ENCODE measurements at places on chromosomes 5 and 9.

DNA sequence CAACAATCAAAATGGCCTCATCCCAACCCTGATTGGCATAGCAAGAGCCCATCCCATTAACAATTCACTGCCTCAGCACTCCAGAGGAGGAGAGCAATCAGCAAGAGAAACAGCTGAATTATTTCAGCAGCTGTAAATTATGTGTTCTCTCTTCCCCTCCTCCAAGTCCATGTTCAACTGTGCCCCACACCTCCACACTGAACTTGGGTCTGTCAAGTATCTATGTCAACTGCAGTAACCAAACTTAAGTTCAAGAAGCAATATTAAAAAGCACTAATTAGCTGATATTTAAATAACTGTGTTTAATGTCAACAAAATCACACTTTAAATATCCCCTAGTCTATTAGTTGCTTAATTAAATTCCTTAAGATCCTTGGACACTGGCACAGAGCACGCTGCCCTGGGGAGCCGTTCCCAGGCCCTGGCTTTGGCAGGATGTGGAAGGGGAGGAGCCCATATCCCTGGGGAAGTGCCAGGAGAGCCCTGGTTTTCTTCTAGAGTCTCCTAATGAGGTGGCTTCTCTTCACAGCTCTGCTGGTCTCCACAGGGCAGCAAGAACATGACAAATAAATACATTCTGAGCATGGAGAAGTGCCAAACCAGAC lies 50.6 kb downstream of the SIL1 start:
- no peak for DNase-seq

DNA sequence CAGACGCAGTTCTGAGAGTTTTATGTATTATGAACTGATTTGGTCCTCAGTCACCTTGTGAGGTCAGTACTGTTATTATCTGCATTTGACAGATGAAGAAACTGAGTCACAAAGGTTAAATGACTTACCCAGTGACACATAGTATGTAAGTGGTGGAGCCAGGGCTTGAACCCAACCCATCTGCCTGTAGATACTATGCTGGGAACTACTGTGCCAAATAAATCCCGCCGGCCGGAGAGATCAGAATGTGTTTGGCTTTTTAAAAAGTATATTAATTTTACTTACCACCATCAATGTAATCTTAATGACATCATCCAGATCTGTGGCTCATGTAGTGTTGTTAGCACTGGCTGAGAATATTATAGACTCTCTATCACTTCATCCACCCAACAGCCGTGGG lies 80.8 kb downstream of the ZNF618 start:
- no peak for DNase-seq

DNA sequence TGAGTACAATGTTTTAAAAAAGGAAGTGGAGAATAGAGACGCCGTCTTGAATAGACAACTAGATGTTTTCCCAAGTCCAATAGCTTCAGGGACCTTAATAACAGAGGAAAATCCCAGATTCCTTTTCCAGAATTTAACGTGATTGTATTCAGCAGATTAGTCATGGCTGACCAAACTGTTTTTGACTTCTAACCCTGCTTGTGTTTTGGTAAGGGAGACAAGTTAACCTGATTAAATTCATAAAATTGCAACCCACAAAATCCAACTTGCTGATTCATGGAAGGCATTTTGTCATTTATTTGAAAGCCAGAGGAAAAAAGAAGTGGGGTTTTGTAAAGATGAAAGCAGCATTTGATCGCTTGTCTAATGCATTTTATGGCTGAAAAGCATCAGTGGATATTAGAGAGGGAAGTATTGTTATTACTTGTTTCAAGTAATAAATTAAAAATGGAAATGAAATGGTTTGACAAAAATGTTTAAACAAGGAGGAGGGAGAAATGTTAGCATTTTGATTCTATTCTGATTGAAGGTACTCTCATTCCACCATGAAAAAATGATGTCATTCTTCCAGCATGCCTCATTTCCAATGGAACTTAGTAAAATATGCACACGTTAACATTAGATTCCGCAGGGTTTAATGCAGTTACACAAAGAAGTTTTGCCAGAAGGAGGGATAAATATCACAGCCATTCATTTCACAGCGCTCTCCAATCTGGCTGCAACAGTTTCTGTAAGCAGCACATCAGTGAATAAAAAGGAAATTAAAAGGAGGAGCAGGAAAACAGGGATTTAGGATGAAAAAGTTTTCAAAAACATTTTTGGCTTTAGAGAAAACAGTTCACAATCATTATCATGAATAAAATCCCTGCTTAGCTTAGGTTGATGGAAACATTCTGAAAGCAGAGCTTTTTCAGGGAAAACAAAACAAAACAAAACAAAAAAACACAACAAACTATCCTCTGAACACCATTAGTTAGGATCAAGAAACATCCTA lies 314.7 kb downstream of the PRR16 start:
- no peak for DNase-seq

GRCh38 chr5:103207653-103208052 lies 50.9 kb upstream of the MACIR start:
- DNase-seq = no peak

DNA sequence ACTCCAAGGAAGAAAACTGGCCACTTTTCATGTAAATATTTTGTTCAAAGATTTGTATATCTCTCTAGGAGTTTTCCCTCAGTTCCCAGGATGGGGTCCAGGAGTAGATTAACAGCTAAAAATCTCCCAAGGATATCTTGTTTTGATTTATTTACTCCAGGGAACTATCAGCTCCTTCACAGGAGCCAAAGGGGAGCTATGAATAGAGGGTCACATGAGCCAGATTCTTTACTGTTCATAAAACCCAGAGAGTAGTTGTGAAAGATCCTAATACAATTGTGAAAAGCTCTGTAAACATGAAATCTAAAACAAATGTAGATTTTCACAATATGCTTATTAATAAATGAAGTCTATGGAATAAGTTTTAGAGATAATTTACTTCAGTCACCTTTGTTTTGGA lies 16.9 kb downstream of the DIMT1 start:
- DNase-seq = no peak

DNA sequence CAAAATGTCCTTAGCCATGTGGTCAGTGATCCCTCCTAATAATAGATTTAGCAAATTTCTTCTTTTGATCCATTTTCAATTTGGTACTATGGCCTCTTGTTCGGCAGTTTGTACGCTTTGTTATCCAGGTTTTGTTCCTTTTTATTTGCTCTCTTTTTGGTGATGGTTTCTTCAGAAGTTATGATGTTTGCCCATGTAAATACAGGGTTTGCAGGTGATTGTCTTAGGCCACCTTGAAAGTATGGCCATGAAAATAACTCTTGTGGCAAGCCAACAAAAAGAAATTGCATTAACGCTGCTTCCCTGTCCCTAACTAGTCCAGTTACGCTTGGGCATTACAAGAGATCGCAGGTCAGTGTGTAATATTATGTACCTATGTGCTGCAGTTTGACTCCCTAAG lies 8.6 kb downstream of the GPR151 start:
- DNase-seq = no peak

DNA sequence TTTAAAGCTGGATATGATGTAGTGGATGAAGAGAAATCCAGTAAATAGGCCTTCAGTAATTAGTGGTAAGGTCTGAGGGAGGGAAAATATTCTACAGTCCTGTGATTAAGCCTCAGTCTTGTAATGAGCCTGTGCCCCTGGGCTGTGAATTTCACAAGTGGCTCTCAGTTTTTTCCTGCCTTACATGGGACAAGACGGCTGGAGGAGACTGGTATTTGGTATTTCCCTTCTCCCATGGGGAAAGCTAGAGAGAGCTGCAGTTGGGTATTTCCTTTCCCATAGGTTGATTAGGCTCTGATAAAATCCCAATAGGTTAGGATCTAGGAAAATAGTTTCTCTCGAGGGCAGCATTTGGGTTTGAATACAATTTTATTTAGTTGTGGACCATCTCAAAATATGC lies 62.2 kb upstream of the GNA14 start:
- no peak for DNase-seq

DNA sequence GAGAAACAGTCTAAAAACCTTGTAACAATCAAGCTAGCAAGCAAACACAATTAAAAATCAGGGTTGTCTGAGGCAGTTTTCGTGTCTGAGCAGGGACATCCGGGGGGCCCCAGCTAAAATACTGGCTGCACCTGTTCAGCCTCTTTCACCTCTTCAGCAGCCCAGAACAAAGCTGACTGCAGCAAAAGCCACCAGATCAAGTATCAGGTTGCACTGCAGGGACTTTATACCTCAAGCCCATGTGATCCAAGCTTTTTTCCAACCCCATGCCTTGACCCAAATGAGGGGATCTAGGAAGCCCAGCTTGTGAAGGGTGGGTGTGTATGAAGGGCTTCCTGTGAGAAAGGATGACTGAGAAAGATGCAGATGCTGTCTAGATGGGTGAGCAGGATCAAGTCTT lies 133.4 kb downstream of the SEMA6A start:
- DNase-seq = no peak

- DNase-seq = no peak
Observed at GRCh38 chr5:138636398-138636944, 61.3 kb upstream of the HSPA9 start.

DNA sequence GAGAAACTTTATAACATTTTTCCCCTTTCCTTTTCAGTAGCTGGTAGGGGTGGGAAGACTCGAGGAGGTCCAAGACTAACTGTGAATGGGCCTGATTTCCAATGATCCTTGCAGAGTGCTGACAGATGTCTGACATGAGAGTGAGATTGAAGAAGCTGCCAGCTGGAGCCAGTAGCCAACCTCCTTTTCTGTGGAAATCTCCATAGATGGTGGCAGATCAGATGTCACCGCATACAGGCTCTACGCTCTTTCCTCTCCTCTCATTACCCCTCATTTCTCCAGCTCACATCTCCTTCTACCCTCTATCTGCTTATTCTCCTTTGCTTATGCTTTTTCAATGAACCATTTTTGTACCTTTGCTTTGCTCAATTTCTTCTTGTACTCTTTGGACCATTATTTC lies 395.2 kb upstream of the TNC start:
- no peak for DNase-seq

DNA sequence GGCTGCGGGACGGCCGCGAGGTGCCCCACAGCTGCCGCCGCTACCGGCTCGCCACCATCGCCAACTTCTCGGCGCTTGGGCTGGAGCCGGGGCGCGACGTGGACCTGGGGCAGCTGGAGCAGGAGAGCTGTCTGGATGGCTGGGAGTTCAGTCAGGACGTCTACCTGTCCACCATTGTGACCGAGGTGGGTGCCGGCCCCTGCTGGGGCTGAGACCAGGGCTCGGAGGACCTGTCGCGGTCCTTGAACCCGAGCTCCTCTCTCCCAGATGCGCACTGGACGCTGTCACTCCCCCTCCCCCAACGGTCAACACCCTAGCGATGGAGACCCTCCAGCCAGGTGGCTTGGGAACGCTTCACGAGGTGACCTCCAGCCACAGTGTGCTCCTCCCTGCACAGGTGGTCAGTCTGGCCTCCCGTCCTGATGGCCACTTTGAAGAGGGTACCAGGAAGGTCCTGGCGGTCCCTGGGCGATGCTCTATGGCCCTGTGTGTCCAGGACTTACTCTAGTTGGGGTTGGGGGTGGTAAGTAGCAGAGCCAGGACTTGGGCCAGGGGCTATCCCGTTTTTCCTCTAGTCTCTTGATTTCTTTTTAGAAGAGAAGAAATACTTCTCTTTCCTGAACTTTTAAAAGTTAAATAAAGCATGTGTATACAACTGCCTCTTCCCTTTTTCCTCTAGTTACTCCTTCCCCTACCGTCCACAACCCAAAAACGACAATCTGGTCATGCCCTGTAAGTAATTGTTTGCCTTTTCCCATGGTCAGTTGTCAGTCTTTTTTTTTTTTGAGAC lies 866 bp downstream of the SLC22A5 start:
- no peak for DNase-seq

DNA sequence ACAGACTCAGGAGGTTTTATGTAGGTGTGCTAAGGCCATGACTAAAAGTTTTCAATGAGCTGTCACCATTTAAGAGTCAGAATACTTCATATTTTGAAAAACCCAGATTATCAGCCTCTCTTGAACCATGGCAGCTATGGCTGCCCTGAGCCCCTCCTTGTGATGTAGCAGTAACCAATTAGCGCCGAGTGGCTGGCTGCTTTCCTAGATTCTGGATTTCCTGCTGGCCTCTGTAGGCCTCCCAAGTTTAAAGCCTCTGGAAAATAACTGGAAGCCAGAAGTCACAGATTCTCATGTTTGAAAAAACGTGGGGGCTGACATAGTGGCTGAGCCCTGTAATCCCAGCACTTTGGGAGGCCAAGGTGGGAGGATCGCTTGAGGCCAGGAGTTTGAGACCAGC lies 25.5 kb downstream of the DAB2IP start:
- DNase-seq = no peak

GRCh38 chr5:165015126-165015525 lies 1509.7 kb downstream of the MAT2B start:
- no peak for DNase-seq

GRCh38 chr9:70422371-70423043 lies 8.1 kb upstream of the KLF9 start:
- DNase-seq = no peak

DNA sequence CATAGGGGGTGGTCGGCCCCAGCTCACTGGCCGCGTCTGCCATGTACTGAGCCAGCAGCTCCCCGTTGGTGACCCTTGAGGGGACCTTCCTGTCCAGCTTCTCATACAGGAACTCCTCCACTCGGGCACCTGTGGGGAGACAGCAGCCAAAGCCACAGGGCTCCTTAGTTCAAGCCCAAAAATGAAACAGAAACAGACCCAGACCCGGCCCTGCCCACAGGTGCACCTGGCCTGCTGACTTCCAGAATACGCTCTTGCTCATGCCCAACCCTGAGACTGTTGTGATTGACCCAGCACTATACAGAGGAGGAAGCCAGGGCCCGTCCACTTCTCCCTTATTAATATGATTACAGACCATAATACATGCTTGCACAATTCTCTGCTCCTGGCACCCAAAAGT lies 7.0 kb downstream of the SH3GLB2 start:
- DNase-seq = no peak

GRCh38 chr5:154972476-154973080 lies 31.7 kb downstream of the MRPL22 start:
- DNase-seq = no peak

GRCh38 chr9:3177146-3177761 lies 333.4 kb upstream of the PUM3 start:
- no peak for DNase-seq

- no peak for DNase-seq
Observed at GRCh38 chr9:131257266-131258025, 18.9 kb downstream of the FAM78A start.

DNA sequence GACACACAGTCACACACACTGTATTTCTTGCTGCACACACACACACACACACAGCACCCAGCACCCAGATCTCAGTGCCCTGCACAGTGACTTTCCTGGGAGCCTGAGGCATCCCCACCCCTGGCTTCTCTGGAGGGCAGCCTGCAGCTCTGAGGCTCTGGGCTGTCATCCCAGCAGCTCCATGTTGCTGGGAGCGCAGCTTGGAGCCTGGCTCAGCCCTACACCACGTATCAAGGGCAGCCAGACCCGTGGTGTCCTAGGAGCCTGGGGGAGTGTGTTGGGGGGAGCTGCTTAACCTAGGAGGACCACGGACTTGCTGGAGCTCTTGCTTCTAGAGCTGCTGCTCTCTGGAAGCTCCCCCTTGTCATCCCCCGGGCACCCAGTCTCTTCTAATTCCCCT lies 5.2 kb downstream of the IER5L start:
- DNase-seq = no peak

DNA sequence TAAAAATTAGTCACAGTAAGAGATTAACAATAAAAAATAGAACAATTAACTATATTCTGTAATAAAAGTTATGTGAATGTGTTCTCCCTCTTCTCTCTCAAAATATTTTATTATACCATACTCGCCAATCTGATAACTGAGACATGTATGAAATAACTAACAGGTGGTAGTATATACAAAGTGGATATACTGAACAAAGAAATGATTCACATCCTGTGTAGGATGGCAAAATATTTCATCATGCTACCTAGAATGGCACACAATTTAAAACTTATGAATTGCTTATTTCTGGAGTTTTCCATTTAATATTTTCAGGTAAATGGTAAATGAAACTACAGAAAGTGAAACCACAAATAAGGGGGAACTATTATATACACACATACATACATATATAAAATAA lies 152.5 kb downstream of the RNF180 start:
- DNase-seq = no peak

All from stimulated activated CD8-positive, alpha-beta memory T cell treated with anti-CD3 and anti-CD28 coated beads, Interleukin-7, amount 100 ng/mL, for 4 hours (primary cell).